Ovary (tissue), 10 donors: ENCODE measurements at places on chromosomes 5 and 9. TPM values are rescaled to one million over a fixed set of nuclear protein-coding genes. Genes with fewer than 3 reads are reported as not detected.

Gene NDFIP1
- total RNA-seq: 61.0 TPM

Gene BARHL1
- total RNA-seq: not detected

Gene CCNJL
- 6.3 TPM for total RNA-seq

Gene PARP8
- 14.7 TPM for total RNA-seq

Gene BRD8
- 50.2 TPM for total RNA-seq

Gene YTHDC2
- 23.7 TPM for total RNA-seq

GRCh38 chr5:135501965-135502364 lies 33.8 kb downstream of the NEUROG1 start:
- no peak for DNase-seq

DNA sequence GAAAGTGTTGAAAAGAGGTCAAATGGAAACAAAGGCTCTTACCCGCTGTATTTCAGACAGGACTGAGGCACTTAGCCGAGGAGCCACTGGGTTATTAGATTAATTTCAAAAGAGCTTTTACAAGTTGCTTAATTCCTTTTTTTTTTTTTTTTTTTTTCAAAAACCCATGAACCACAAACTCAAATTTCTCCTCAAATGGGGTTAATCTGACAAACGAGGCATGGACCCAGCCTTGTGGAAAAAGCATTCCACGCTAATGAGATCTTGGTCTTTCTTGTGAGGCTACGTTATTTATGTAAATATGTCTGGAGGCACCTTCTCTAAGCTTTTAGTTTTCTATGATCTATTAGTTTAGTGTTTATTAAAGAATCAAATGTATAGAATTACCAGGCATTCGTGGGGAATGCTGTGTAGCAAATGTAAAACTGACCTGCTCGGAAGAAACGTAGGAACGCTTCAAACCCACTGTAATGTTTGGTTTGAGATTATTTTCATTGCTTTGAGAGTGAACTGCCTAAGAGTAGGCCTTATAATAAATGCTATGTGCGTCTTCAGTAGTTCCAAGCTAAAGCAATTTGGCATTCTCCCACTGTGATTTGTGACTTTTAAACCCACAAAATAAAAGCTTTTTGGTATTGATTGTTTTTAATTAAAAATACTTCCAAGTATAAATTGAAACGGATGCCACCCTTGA lies 134.7 kb downstream of the CDH6 start:
- no peak for DNase-seq

DNA sequence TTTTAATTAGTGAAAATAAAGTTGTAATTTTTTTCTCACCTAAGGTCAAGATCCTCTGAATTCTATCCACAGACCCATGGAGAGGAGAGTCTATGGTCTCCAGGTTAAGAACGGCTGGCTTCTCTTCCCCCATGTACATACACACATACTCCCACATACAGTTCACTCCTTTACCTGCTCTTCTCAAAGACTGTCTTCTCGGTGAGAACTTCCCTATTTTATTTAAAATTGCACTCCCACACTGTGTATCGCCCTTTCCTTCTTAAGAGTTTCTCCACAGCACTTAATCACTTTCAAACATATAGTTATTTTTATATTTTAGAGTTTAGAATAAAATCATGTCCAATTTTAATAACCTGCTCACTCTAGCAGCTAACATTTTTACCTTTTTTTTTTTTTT lies 3.6 kb upstream of the JADE2 start:
- no peak for DNase-seq

DNA sequence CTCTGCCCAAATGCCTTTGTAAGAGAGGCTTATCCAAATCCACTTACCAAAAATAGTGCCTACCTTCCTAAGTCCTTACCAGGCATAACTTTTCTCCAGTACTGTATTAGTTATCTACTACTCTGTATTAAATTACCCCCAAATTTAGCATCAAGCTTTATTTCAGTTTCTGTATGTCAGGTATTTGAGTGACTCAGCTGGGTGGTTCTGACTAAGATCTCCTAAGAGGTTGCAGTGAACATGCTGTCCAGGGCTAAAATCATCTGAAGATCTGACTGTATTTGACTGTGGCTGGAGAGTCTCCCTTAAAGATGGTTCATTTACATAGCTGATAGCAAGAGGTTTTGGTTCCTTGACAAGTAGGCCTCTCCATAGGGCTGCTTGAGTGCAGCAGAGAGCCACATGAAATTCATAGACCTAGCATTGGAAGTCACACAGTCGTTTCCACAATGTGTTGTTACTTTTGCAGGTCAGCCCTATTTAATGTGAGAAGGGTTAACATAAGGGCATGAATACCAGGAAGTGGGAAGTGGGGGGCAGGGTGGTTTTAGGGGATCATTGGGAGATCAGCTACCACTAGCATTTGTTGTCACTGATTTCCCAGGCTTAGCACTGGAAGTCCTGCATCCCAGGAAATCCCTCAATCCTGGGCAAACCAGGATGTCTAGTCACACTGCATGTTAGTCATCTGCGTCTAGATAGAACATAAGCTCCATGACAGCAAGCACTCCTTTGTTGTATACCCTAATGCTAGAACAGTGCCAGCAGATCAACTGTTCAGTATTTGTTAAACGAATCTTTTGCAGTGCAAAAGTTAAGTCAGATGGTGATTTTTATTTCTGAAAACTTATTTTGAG lies 2.0 kb upstream of the ZNF622 start:
- no peak for DNase-seq

- DNase-seq: no peak
These were observed 27.5 kb downstream of the GDNF start for GRCh38 chr5:37812365-37812764.

GRCh38 chr5:169701910-169702451 lies 64.9 kb downstream of the DOCK2 start:
- DNase-seq: no peak

GRCh38 chr9:87211669-87212068 lies 264.4 kb upstream of the GAS1 start:
- no peak for DNase-seq

GRCh38 chr5:108148715-108149139 lies 233.2 kb downstream of the FBXL17 start:
- DNase-seq: no peak

- no peak for DNase-seq
These were observed 112.3 kb upstream of the WWC1 start for GRCh38 chr5:168179192-168179593.

GRCh38 chr5:7902201-7902600 lies 33.3 kb downstream of the MTRR start:
- no peak for DNase-seq

- no peak for DNase-seq
These were observed 431.7 kb upstream of the CTNND2 start for GRCh38 chr5:12335938-12336337.

GRCh38 chr9:2955575-2955974 lies 111.7 kb upstream of the PUM3 start:
- no peak for DNase-seq

- DNase-seq: no peak
These were observed 56.7 kb downstream of the SLC1A1 start for GRCh38 chr9:4547016-4547415.

GRCh38 chr5:20575571-20575970 lies 587.6 kb upstream of the CDH18 start:
- DNase-seq: no peak
